ENCODE measurements at places on chromosomes 11 and 22.

DNA sequence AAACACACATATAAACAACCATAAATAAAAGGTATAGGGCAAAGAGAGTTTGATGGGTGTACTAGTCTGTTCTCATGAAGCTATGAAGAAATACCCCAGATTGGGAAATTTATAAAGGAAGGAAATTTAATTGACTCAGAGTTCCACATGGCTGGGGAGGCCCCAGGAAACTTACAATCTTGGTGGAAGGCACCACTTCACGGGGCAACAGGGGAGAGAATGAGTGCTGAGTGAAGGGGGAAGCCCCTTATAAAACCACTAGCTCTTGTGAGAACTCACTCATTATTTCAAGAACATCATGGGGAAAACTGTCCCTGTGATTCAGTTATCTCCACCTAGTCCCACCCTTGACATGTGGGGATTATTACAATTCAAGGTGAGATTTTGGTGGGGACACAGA lies 385.9 kb upstream of the ANO5 start:
- DNase-seq = no peak

GRCh38 chr22:38033522-38034277 lies 23.5 kb upstream of the PICK1 start:
- no peak for DNase-seq

GRCh38 chr11:77302752-77303151 lies 1.3 kb upstream of the GDPD4 start:
- no peak for DNase-seq

GRCh38 chr11:125257190-125257579 lies 92.6 kb downstream of the PKNOX2 start:
- DNase-seq = no peak

- DNase-seq = no peak
Observed at GRCh38 chr22:39236321-39237317, 8.2 kb downstream of the PDGFB start.

DNA sequence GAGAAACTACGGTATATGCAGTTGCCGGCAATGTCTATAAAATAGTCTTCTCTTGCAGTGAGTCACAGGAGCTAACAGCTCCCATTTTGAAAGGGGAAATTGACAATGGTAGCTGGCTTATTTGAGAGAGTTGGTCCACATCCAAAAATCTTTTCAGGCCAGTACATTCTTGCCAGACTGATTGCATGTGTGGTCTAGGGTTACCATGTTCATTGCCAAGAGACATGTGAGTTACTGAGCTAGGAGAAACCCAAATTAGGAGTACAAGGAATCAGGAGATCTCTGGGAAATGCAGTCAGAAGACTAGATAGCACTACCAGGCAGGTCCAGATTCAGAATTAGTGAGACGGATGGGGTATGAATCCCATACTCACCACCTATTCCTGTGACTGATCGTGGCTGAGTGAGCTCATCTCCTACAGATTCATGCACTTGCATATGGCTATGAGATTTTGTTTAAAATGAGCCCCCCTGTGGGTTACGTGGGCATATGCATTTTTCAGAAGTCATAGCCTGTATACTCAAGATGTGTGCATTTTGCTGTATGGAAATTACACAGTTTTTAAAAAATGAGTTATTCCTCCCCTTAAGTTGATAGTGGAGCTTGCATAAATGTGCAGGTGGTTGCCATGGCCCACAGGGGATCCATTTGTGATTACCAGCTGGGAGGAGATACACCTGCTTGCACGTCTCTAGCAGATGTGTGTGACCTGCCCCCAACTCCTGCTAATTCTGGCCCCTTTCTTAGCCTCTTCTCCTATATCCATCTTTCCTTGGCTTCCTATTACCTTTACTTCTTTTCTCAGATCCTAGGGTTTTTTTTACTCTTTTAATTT lies 102.7 kb downstream of the COMMD9 start:
- no peak for DNase-seq

- DNase-seq = no peak
Observed at GRCh38 chr11:1149545-1149944, 8.2 kb upstream of the MUC5AC start.

DNA sequence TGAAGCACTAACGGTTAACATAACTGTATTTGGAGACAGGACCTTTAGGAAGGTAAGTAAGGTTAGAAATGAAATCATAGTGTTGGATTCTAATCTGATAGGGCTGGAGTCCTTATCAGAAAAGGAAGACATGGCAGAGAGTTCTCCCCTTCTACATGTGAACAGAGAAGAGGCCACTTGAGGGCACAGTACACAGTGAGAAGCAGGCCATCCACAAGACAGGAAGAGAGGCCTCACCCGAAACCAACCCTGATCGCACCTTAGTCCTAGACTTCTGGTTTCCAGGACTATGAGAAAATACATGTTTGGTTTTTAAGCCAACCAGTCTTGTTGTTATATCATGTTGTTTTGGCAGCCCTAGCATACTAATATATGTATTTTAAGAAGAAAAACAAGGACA lies 170.0 kb downstream of the LRRC4C start:
- DNase-seq = no peak

- DNase-seq = no peak
Observed at GRCh38 chr11:14884667-14885273, 7.3 kb downstream of the CYP2R1 start.

DNA sequence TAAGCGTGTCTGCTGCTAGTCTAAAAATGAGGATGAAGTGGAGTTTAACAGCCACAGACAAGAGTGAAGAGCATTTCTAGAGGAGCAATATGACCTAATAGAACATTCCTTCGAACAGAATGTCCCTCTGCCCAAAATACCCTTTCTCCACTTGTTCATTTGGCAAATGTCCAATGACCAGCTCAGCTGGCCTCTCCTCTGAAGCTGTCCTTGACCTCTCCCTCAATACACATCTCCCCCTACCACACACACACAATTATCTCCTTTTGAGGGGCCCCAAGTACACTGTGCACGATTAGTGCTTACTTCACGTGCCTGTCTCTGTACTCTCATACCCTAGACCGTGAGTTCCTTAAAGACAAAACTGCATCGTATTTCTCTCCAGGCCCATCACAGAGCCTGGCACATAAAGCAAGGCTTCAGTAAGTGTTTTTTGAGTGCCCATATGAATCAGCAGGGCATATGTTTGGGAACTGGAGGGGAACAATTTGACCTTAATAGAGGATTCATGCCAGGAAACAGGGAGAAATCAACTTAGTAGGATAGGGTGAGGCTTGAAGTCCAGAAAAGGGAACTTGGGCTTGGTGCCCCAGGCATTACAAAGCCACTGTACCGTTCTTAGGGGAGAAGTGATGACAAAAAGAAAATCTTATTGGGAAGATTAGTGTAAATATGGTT lies 18.1 kb upstream of the NCAM1 start:
- DNase-seq = no peak
